ENCODE measurements at places on chromosomes 4 and X.

DNA sequence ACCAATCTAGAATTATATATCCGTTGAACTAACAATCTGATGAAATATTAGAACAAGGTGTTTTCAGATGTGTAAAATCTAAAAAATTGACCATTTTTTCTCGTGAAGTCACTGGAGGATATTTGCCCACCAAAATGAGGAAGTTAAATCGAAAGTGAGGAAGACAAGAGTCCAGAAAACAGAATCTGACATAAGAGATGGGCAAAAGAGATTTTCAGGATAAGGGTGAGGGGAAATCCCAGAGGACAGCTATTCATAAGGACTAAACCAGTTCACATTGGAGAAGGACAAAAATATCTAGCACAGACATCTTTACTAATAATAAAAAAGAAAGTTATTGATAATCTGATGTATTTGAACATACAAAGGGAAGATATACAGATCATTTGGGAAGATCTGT, 18.7 kb upstream of the ALG13 start:
- no peak for DNase-seq

- DNase-seq, result no peak
Observed at GRCh38 chr4:76515975-76516843, 81.2 kb downstream of the SHROOM3 start.

DNA sequence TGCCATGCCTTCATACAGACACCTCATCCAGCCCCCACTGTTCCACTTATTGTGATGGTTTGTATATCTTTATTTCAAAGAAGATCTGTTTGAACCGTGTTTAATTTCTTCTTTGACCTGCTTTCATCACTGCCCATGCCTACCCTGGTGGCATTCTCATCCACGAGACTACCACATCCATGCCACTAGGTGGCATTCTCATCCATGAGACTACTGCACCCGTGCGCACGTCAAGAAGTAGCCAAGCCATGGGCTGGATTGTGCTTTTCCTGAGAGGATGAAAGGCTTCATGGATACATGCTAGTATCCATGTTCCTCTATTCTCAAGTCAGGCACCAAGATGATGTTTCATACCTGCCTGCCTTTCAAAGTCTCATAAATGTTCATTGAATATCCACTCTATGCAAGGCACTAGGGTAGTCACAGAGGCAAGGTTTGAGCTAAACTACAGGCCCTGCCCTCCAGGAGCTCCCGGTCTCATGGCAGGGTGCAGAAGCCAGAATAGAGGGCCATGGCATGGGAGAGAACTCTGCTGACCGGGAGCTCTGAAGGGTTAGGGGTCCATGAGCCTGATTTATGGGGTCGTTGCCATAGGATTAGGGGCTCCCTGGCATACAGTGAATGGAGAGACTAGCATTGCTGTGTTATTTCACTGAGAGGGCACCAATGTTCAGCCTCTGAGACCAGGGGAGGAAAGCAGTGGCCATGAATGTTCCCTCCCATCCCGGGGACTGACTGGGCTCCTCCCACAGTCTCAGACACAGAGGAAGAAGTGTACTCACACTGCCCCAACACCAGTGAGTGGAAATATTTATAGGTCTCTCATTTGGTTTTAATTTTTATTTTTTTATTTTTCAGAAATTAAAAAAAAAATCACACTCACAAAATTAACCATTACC, 24.8 kb upstream of the EOLA2 start:
- peak; percentile 55 for DNase-seq

- DNase-seq, result no peak
Observed at GRCh38 chr4:173547889-173548288, 17.9 kb upstream of the HAND2 start.

GRCh38 chrX:133992882-133993281, 7.5 kb upstream of the GPC3 start:
- no peak for DNase-seq

DNA sequence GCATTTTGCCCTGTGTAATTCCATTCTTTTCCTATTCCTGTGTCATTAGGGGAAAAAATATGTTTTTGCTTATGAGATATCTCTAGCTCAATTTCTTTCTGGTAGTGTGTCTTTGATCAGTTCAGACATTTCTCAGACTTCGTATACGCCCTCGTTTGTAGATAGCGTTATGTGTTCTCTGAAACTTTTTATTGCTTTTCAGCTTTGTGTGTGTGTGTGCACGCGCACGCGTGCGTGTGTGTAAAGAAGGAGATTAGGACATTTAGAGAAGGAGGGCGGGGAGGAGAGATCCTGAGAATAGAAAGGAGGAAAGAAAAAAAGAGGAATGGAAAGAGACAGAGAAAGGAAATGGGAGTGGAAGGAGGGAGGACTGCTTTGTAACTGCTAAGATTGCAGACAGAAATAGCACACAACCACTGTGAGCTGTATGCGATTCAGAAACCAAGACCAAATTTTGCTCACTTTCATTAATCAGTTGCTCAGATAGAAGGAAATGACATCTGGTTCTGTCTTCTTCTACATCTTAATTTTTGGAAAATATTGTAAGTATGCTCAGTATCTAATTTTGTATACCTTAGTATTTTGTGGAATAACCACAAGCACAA, at the start of gene RXFP1:
TSS of gene RXFP1 (plus strand) at position 399 of the 605 bp plus-strand sequence. CDS start at position 494, 95 bp downstream.
- no peak for DNase-seq

DNA sequence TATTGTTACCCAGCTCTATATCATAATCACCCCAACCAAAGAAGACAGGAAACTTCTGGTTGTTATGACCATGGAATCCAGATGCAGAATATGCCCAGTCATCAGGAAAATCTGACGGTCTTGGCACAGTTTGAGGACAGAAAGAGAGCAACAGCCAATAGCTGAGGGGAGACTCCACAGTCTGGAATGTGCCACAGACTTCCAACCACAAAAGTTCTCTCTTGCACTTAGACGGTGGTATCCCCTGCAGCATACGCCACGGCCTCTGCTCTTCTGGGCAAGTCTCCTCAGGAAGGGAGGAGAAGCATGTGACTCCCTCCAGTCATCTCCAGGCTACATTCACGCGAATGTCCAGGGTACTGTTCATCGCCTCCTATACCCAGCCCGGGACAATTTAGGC, 18.4 kb downstream of the ZNF827 start:
- no peak for DNase-seq

- peak; percentile 17 for DNase-seq
Observed at GRCh38 chrX:132676561-132677186, 187.8 kb upstream of the MBNL3 start.

GRCh38 chr4:15714141-15714540, 11.3 kb downstream of the BST1 start:
- DNase-seq, result no peak

- no peak for DNase-seq
Observed at GRCh38 chr4:139085141-139085540, 69.6 kb downstream of the NOCT start.

DNA sequence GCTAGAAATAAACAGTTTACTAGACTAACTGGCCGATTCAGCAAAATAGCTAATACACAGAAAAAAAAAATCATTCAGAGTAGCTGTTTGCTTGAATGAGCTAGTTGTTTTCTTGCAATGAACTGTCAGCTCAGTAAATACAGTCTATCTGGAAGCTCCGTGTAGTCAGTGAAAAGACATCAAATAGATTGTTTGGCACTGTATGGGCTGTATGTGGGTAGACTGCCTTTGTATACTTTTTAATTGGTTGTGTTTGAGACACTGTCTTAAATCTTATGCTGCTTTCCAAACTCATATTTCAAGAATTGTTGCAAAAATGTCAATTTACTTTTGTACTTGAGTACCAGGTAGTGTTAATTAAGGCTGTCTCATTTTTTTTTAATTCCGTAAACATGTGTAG, 61.6 kb upstream of the GPR174 start:
- DNase-seq, result no peak

DNA sequence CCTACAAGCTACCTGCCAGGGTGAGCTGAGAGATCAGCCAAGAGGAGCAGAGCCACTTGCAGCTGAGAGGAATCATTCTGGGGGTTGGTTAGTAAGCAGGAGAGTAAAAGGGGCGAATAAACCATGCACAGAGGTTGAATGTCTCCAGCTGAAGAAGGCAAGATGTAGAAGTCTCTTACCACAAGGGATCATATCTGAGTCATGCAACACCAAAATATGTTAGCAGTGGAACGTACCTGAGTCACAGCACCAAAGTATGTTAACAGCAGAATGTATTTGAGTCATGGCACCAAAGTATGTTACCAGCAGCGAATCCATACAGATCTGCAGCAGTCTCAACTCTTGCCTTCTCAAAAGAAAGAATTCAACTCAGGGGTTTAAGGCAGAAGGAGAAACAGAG, 29.9 kb downstream of the C4orf51 start:
- no peak for DNase-seq

GRCh38 chr4:77665381-77666069, 59.9 kb downstream of the CXCL13 start:
- DNase-seq, result no peak

GRCh38 chr4:76892001-76892400, 5.9 kb downstream of the SOWAHB start:
- DNase-seq, result no peak

DNA sequence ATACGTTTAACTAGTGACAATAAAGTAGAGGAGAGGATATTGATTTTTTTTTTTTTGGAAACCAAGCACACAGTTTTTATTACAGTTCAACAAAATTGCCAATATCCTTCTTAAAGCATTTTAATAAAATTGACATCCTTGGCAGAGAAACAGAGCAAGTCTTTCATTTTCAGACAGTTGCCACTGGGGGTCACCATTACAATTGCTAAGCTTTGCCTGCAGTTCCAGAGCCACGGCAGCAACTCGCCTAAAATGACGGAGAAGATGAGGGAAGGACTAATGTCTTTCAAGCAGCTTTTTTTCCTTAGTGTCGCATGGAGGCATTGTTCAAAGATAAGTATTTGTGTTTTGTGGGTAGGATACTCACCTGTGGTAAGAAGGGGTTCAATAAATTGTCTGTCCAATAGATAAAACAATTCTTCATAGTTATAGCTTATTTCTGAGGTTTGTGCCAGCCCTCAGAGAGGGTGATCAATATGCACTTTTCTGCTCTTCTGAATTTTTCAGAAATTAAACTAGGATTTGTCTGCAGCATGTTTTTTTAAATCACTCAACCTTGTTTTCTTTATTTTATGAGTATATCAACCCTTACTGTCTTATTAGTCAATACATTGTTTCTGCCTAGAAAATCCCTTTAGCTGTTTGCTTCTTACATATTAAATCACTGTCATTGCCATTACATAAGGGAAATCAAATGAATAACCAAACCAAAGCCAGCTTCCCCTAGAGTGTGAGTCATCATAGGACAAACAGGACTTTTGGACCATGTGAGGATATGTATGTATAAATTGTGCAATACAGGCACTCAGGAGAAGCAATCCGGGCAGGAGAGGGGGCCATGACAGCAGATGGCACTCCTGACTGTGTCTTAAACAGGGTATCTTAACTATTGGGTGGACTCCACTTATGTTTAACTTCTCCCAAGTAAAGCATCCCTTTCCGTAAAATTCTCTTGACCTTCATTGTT, 508.1 kb upstream of the ARX start:
- DNase-seq, result peak; percentile 42

- DNase-seq, result no peak
Observed at GRCh38 chr4:57504139-57504538, 394.0 kb upstream of the IGFBP7 start.

- no peak for DNase-seq
Observed at GRCh38 chr4:172844556-172844955, 324.1 kb upstream of the GALNT7 start.

GRCh38 chr4:2725380-2725779, 30.8 kb downstream of the TNIP2 start:
- no peak for DNase-seq

DNA sequence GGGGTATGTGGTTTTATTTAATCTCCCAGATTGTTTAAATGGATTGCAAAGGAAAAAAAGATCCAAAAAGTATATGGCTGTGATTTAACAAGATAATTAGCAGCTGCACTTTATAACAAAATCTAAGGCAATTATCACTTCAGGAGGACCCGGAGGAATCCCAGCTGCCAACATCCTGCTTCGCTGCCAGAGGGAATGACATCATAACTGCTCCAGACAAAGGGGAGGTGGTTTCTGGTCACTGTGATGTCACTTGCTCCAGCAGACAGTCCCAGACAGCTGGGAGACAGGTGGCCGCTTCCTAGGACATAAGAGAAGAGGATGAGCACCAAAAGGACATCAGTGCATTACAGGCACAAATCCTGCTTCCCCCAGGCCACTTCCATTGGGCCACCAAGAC, 371.0 kb downstream of the BCOR start:
- no peak for DNase-seq

DNA sequence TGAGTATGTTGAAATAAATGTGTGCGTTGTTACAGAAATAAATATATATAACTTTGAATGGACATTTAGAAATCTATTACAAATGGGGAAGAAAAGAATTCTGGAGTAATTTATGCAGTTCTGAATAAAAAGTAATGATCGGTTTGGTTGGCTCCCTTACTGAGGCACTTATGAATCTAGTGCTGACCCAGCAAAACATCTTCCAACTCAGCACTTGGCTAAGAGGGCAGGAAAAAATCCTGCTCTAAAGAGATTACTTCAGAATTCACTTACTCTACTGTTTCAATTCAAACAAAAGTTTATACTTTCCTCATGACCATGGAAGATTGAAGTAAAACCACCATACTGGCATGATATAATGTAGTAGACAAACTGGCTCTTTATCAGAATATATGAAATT, 123.9 kb upstream of the RXFP1 start:
- no peak for DNase-seq

DNA sequence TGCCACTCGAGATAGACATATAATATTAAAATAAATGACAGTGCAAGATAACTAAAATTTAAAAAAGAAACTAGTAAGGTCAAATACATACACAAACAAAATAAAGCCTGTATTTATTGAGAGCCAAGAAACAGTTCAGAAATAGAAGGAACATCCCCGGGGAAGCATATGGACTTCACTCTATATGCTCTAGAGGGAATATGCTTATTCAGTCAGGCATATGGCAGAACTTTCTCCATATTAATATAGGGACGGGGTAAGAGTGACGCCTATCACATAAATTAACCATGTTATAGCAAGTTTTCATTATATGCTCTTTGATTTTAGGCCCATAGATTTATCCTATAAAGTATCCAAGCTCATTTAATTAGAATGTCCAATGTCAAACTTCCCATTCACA, 56.7 kb upstream of the EFHC2 start:
- no peak for DNase-seq

GRCh38 chrX:152601848-152602616, 35.7 kb upstream of the GABRQ start:
- peak; percentile 1 for DNase-seq

DNA sequence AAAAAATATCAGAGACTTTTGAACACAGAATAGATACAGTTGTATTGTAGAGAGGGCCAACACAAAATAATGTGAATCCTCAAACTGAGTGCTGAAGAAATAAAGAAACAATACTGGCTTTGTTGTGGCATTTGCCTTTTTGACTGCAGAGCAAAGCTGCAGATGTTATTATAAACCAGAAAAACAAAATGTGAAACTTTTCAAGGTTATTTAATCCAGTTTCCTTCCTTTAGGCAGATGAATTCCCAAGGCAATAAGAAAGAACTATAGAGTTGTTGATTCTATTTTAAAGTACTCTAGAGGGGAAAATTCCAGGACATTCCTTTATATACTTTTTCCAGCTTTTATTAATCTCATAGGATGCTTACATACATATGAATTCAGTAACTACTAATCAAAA, 186.8 kb downstream of the NDST4 start:
- DNase-seq, result no peak
